Neural crest cell (in vitro differentiated cells): ENCODE measurements at places on chromosomes 6 and 20. TPM values are rescaled to one million over a fixed set of nuclear protein-coding genes. Genes with fewer than 3 reads are reported as not detected.

SOX18 gene
- total RNA-seq, result not detected in 2 replicates

LY86 gene
- not detected in 2 replicates for total RNA-seq

TP53TG5 gene
- not detected in 2 replicates for total RNA-seq

PPP1R3G gene
- 0.05 and 0.07 TPM in 2 replicates for total RNA-seq

ENPP3 gene
- total RNA-seq, result 0.14 and 0.20 TPM in 2 replicates

CPXM1 gene
- total RNA-seq, result 200 and 218 TPM in 2 replicates

ITPR3 gene
- total RNA-seq, result 16.0 TPM in 2 replicates

DNA sequence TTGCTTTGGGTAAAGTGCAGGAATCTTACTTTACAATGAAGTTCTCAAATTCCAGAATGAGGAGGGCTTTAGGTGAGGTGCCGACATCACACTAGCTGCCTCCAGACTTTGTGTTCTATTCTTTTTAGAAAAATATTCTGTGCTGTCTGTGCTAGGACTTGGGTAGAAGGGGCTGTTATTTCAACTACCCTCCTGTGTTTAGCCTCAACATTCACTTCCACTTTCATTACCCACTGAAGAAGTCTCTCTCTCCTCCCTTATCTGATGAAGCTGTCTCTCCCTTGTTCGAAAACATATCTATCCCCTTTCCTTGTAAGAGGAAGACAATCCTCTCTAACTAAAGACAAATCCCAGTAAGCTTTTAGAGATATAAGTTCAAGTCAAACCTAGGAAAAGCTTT is 25.0 kb upstream of the BRPF3 start:
- no peak overlapping the region for H3K27ac ChIP-seq
- peaks cover 5% of the 10 kb centered on the region for H3K36me3 ChIP-seq

GRCh38 chr6:159012201-159012600 is 12.2 kb upstream of the RSPH3 start:
- no peaks in the 10 kb centered on the region for H3K27me3 ChIP-seq
- no peak overlapping the region for H3K4me3 ChIP-seq
- H3K4me1 ChIP-seq, result no peaks in the 10 kb centered on the region
- no peaks in the 10 kb centered on the region for H3K36me3 ChIP-seq
- no peak for DNase-seq

DNA sequence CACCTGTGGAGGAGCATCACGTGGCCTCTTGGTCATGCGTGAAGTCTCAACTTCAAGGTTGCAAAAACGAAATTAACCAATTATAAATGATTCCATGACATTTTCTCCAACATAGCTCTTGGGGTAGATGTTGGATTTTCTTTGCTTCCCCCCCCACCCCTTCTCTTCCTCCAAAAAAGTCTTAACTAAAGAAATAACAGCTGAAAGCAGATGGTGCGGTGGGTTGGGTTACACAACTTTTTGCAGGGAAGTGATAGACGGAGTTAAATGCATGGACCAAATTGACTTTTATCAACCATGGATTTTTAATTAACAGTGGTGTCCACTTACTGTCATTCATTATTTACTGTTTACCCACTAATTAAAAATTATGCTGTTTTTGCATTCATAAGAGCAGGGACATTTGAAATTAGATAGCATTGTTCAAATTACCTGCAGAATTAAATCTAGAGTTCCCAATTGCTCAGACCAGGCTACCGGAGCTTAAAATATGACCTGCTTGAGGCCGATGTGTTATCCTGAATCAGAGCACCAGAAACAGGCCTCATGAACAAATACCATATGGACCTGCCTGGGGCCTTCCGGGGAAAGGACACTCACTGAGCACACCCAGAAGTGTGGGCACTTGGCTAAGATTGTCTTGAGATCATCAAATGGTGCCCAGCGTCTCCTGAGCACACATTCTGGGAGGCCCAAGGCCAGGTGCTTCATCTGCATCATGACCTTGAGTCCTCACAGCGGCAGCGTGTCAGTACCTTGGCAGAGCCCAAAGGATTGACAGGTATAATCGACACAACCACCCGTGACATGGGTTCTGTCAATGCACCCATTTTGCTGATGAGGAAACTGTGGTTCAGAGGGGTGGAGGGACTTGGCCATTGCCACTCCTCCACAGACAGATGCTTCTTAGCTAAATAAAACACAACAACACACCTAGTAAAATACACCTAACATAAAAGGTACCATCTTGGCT is 41.5 kb downstream of the APCDD1L start:
- DNase-seq, result no peak
- peaks cover 5% of the 10 kb centered on the region for H3K36me3 ChIP-seq
- H3K27me3 ChIP-seq, result no peaks in the 10 kb centered on the region
- H3K4me3 ChIP-seq, result no peak overlapping the region
- H3K27ac ChIP-seq, result no peak overlapping the region

DNA sequence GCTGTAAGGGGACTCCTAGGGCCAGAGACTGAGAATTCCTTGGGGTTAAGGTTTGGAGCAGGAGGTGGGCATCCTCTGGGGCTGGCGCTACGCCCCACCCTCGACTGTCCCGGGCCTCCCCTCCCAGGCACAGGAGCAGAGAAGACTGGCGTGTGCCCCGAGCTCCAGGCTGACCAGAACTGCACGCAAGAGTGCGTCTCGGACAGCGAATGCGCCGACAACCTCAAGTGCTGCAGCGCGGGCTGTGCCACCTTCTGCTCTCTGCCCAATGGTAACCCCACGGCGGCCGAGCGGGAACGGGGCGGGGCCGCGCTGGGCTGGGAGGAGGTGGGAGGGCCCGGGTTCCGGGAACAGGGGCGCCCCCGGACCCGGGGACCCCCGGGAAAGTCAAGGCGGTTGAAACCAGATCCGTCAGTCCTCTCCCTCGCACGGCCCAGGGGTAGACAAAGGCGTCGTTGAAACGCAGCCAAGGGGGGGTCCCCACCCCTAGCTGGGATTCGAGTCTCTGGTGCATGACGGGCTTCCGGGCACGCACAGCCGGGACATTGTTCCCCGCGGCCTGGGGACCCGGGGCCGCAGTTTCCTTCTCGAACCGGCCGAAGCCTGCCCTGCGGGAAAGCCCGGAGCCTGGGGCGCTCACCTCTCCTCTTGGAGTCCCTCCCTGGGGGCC is 844 bp downstream of the WFDC2 start:
- peaks cover 14% of the 10 kb centered on the region for H3K4me1 ChIP-seq
- H3K27me3 ChIP-seq, result peaks cover 32% of the 10 kb centered on the region
- H3K4me3 ChIP-seq, result peak overlapping the region; percentile 56

GRCh38 chr6:169783401-169783800 is 32.0 kb downstream of the ERMARD start:
- H3K27me3 ChIP-seq, result no peaks in the 10 kb centered on the region
- no peaks in the 10 kb centered on the region for H3K4me1 ChIP-seq
- H3K27ac ChIP-seq, result peak overlapping the region; percentile 10
- H3K4me3 ChIP-seq, result no peak overlapping the region
- no peak for DNase-seq

GRCh38 chr6:73325656-73326055 is 28.4 kb downstream of the DPPA5 start:
- DNase-seq, result no peak
- H3K36me3 ChIP-seq, result no peaks in the 10 kb centered on the region
- no peak overlapping the region for H3K4me3 ChIP-seq

DNA sequence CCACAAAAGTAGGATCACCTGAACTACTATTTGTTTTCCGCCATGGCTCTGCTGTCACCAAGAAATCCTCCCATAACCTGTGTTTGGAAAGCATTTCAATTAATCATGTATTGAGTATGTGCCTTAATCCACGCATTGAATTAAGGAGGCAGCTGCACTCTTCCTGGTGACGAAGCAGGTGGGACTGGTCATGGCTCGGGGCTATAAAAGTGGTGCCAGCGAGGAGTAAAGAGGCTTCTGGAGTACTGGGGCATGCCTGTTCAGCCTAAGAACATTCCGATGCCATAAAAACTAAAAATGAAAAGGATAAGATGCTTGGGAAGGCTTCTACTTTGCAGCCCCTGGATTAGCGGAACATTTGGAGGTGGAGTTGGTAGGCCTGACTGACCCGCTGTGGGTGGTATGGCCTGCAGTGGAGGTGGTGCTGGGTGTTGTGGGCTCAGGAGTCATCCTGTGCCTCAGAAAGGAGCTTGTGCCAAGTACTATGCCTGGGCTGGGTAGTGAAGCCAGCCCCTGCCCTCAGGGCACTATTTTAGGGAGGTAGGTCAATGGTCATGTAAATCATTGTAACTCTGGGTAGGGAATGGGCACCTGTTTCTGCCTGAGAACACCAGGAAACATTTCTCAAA is 110.5 kb downstream of the B3GAT2 start:
- H3K4me3 ChIP-seq, result no peak overlapping the region
- H3K27ac ChIP-seq, result no peak overlapping the region
- DNase-seq, result no peak
- no peaks in the 10 kb centered on the region for H3K27me3 ChIP-seq
- peaks cover 7% of the 10 kb centered on the region for H3K36me3 ChIP-seq
- peaks cover 8% of the 10 kb centered on the region for H3K4me1 ChIP-seq

DNA sequence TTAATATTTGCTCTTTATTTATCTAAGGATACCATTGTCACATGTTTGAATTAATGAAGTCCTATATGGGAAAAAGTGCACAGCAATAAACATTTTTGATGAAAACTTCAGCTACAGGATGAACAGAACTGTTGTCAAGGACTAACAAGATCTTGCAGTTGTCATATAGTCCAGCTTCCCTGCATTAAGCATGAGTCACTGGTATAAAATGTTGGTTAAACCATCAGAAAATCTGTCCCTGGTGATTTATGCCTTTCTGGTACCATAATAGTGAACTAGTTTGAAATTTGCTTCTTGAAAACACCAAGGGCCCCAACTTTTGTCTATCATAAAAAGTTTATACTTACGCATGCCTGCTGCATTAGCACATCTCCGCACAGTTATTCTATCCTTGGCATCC is 60.4 kb upstream of the RSPO3 start:
- peaks cover 3% of the 10 kb centered on the region for H3K36me3 ChIP-seq
- H3K27me3 ChIP-seq, result no peaks in the 10 kb centered on the region

GRCh38 chr20:10105046-10105445 is 70.3 kb downstream of the ANKEF1 start:
- H3K36me3 ChIP-seq, result peaks cover 2% of the 10 kb centered on the region
- H3K4me3 ChIP-seq, result no peak overlapping the region
- H3K27ac ChIP-seq, result no peak overlapping the region
- H3K4me1 ChIP-seq, result peaks cover 16% of the 10 kb centered on the region
- H3K27me3 ChIP-seq, result no peaks in the 10 kb centered on the region
- no peak for DNase-seq

DNA sequence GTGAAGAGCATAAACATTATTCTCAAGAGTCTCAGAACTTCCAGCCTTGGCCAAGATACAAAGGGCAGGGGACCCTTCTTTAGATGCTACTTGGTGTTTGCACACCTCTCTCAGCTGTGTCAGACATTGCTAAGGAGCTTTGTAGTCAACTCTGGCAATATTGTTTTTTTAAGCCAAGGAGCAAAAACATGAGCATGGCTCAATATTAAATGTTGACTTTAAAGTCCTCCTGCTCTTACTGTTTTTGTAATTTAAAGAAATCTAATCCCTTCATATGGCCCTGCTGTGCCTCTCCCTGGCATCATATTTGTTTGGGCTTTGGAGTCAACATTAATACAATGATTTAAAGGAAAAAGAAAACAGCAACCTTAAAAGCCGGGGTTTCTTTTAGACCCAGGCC is 67.9 kb upstream of the TMEM170B start:
- no peak for DNase-seq
- peaks cover 11% of the 10 kb centered on the region for H3K4me1 ChIP-seq
- H3K27ac ChIP-seq, result no peak overlapping the region
- no peaks in the 10 kb centered on the region for H3K36me3 ChIP-seq
- H3K27me3 ChIP-seq, result no peaks in the 10 kb centered on the region
- H3K4me3 ChIP-seq, result no peak overlapping the region

- H3K4me1 ChIP-seq, result no peaks in the 10 kb centered on the region
- H3K4me3 ChIP-seq, result no peak overlapping the region
- no peaks in the 10 kb centered on the region for H3K36me3 ChIP-seq
- no peak for DNase-seq
- no peak overlapping the region for H3K27ac ChIP-seq
Observed at GRCh38 chr6:101803136-101803535, 409.6 kb downstream of the GRIK2 start.

- peaks cover 53% of the 10 kb centered on the region for H3K4me1 ChIP-seq
- H3K36me3 ChIP-seq, result peaks cover 6% of the 10 kb centered on the region
- DNase-seq, result no peak
- H3K4me3 ChIP-seq, result peak overlapping the region; percentile 5
- peak overlapping the region; percentile 0 for H3K27ac ChIP-seq
- no peaks in the 10 kb centered on the region for H3K27me3 ChIP-seq
Observed at GRCh38 chr6:167974640-167975344, 22.7 kb upstream of the KIF25 start.

DNA sequence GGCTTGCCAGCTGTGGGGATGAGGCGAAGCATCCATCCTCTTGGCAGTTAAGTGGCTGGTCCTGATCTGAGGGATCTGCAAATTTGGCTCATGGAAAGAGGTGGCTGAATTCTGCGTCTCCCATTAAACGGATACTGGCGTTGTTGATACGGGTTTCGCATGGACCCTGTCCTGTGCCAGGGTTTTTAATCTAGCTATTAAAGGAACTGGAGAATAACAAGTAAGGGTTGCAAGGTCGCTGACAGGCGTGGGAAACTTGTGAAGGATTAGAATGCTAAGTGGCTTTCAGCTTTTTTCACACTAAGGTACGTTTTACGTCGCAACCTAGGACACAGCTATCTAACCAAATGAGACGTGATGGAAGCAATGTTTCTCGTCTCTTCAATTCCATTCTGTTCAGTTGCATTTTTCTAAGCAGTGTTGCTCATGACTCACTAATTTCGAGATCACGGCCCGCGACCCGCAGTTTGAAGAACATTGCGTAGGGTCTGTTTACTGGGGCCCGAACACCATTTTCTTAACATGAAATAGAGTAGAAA is 852 bp downstream of the GMNN start:
- H3K4me3 ChIP-seq, result peak overlapping the region; percentile 100
- H3K27ac ChIP-seq, result peak overlapping the region; percentile 93
- H3K36me3 ChIP-seq, result peaks cover 7% of the 10 kb centered on the region
- no peaks in the 10 kb centered on the region for H3K27me3 ChIP-seq

- DNase-seq, result no peak
- no peaks in the 10 kb centered on the region for H3K4me1 ChIP-seq
- H3K4me3 ChIP-seq, result no peak overlapping the region
- no peak overlapping the region for H3K27ac ChIP-seq
- H3K27me3 ChIP-seq, result peaks cover 3% of the 10 kb centered on the region
Observed at GRCh38 chr6:142935553-142936517, 9.1 kb downstream of the HIVEP2 start.

GRCh38 chr6:44228836-44229235 is 5.4 kb downstream of the SLC29A1 start:
- no peaks in the 10 kb centered on the region for H3K36me3 ChIP-seq
- no peak for DNase-seq
- no peak overlapping the region for H3K4me3 ChIP-seq
- H3K27ac ChIP-seq, result no peak overlapping the region
- H3K27me3 ChIP-seq, result no peaks in the 10 kb centered on the region
- H3K4me1 ChIP-seq, result peaks cover 33% of the 10 kb centered on the region

- no peak overlapping the region for H3K4me3 ChIP-seq
- no peaks in the 10 kb centered on the region for H3K36me3 ChIP-seq
- no peak for DNase-seq
Observed at GRCh38 chr20:12161734-12162133, 244.0 kb downstream of the BTBD3 start.
